ENCODE measurements at places on chromosomes 5 and 9.

DNA sequence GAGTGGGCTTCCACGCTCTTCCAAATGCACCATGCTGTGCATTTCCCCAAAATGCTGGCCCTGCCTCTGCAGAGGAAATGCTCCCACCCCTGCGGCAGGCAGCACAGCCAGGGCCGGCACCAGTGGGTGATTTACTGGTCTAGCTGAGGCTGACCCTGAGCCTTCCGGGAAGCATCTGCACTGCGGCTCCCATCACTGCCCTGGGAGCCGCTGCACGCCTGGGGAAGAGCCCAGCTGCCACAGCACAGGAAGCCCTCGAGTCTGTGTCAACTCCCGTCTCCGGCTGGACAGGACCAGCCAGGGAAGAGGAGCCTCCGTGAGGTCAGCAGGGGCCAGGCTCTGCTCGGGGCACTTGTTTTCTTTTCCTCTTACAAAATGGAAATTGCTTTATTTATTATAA, 25.1 kb upstream of the EEIG1 start:
- no peak overlapping the region for H3K4me3 ChIP-seq
- H3K36me3 ChIP-seq, result no peaks in the 10 kb centered on the region
- H3K4me1 ChIP-seq, result peaks cover 27% of the 10 kb centered on the region
- H3K27me3 ChIP-seq, result no peaks in the 10 kb centered on the region
- no peak overlapping the region for H3K27ac ChIP-seq

- no peak overlapping the region for H3K27ac ChIP-seq
- peak; percentile 25 for DNase-seq
- no peaks in the 10 kb centered on the region for H3K4me1 ChIP-seq
- no peaks in the 10 kb centered on the region for H3K27me3 ChIP-seq
- H3K4me3 ChIP-seq, result no peak overlapping the region
Observed at GRCh38 chr9:106619211-106619610, 243.8 kb upstream of the ZNF462 start.

DNA sequence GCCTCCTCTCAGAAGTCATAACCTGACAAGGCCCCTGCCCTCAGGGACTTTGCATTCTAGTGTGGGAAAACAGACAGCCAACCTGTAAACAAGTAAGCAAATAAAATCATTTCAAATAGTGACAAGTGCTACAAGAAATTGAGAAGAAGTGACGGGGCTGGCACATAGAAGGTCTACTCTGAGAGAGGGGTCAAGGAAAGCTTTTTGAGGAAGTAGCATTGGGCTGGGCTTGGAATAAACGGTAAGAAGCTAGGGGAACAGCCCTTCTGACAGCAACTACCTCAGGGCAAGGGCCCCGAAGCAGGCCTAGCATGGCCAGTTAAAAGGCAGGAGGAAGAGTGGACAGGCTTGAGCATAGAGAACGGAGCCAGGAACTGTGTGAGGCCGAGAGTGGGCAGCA, 4.8 kb upstream of the SLC2A8 start:
- no peak overlapping the region for H3K4me3 ChIP-seq
- H3K27ac ChIP-seq, result no peak overlapping the region
- no peak for DNase-seq

DNA sequence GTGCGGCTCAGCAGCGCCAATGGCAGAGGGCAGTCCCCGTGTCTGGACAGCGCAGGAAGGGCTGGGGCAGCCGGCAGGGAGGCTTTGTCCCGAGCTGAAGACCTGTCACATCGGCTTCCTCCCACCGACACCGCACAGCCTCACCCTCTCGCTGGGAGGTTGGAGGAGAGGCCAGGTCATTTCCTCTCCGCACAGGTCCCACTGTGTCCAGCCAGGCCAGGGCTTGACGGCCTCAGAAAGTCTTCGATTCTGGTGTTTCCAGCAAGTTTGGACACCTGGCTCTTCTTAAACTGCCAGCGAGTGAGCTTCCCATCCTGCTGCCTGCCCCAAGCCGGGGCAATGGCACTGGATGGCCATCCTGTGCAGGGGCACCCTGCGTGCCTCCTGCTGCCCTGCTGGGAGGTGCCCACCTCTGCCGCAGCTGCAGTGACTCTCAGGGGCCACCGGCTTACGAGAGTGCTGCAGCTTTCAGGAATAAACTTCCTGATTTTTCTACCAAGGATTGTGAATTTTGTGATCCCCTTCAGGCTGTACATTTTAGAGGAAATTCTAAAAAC, 33.9 kb downstream of the AHRR start:
- H3K36me3 ChIP-seq, result no peaks in the 10 kb centered on the region
- no peak overlapping the region for H3K27ac ChIP-seq
- H3K4me1 ChIP-seq, result no peaks in the 10 kb centered on the region
- DNase-seq, result no peak
- no peaks in the 10 kb centered on the region for H3K27me3 ChIP-seq

- no peak overlapping the region for H3K4me3 ChIP-seq
- no peak overlapping the region for H3K27ac ChIP-seq
- no peaks in the 10 kb centered on the region for H3K4me1 ChIP-seq
- H3K27me3 ChIP-seq, result no peaks in the 10 kb centered on the region
- no peaks in the 10 kb centered on the region for H3K36me3 ChIP-seq
Observed at GRCh38 chr5:152607401-152608160, 202.5 kb upstream of the NMUR2 start.

DNA sequence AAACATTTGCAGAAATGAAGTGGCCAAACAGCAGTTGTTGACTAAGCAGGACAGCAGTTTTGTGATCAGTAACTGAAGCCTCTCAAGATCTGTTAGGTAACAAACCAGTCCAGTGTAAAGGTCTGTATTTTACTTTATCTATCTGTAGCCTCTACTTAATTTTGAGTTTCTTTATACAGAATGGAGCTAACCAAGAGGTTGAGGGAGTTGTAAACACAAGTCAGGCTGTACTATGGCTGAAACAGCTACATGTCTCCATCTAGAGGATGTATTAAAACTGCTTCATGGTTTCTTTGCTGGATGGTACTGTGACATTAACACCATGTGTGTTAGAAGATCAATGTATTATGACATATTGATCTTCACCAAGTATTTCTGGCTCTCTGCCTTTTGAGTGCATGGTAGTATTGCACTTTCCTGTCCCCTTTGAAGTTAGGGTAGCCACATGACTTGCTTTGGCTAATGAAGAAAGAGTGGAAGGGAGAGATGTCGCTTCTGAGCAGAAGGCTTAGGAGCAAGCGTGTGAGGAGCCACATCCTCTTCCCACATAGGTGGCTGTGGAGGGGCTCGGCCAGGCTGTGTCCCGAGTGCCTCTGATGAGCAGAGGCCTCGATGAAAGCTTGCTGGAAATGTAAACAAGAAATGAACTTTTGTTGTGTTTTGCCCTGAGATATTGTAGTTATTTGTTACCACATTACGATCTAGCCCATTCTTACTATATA, 105.6 kb upstream of the PCA3 start:
- no peak overlapping the region for H3K4me3 ChIP-seq
- peak; percentile 78 for DNase-seq
- H3K36me3 ChIP-seq, result peaks cover 5% of the 10 kb centered on the region
- no peak overlapping the region for H3K27ac ChIP-seq

- no peak overlapping the region for H3K4me3 ChIP-seq
- DNase-seq, result peak; percentile 3
- no peaks in the 10 kb centered on the region for H3K27me3 ChIP-seq
- no peak overlapping the region for H3K27ac ChIP-seq
- H3K4me1 ChIP-seq, result no peaks in the 10 kb centered on the region
- no peaks in the 10 kb centered on the region for H3K36me3 ChIP-seq
Observed at GRCh38 chr9:110672873-110673510, 4.4 kb downstream of the MUSK start.

DNA sequence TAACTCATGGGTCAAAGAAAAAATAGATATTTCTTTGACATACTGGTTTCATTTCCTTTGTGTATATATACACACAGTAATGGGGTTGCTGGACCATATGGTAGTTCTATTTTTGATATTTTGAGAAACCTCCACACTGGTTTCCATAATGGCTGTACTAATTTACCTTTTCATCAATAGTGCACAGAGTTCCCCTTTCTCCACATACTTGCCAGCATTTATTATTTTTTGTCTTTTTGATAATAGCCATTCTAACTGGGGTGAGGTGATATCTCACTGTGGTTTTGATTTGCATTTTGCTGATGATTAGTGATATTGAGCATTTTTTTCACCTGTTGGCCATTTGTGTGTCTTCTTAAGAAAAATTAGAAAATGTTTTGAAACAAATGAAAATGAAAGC, 78.4 kb upstream of the CKMT2 start:
- DNase-seq, result no peak
- no peak overlapping the region for H3K4me3 ChIP-seq
- no peaks in the 10 kb centered on the region for H3K4me1 ChIP-seq
- H3K27me3 ChIP-seq, result no peaks in the 10 kb centered on the region
- no peaks in the 10 kb centered on the region for H3K36me3 ChIP-seq

- H3K4me1 ChIP-seq, result peaks cover 11% of the 10 kb centered on the region
- no peaks in the 10 kb centered on the region for H3K27me3 ChIP-seq
- H3K27ac ChIP-seq, result no peak overlapping the region
Observed at GRCh38 chr5:122312591-122313406, 762 bp downstream of the SNCAIP start.

GRCh38 chr5:39948341-39948740, 523.6 kb upstream of the DAB2 start:
- no peak overlapping the region for H3K4me3 ChIP-seq
- H3K4me1 ChIP-seq, result no peaks in the 10 kb centered on the region
- no peaks in the 10 kb centered on the region for H3K27me3 ChIP-seq
- H3K27ac ChIP-seq, result no peak overlapping the region

DNA sequence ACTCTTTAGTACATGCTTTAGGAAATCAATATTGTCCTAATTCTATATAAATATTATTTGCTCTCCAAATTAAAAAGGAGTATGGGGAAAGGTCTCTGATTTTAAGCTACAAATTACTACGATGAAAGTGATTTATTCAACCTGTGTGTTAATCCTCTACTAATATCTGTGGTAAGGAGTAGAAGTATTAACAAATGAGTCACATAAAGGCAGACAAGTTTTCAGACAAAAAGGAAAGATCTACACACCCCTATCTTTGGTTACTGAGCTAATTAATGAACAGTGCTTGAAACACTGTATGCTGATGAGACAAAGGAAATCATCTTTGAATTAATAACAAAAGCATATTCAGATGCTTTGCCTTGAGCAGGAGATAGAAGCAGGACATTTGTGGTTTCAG, 15.9 kb downstream of the LOX start:
- peak; percentile 54 for DNase-seq
- no peaks in the 10 kb centered on the region for H3K27me3 ChIP-seq
- no peak overlapping the region for H3K27ac ChIP-seq

GRCh38 chr9:34551751-34552605, 29.2 kb upstream of the ENHO start:
- H3K4me3 ChIP-seq, result no peak overlapping the region
- no peak for DNase-seq
- H3K4me1 ChIP-seq, result peaks cover 4% of the 10 kb centered on the region
- H3K36me3 ChIP-seq, result no peaks in the 10 kb centered on the region
- H3K27me3 ChIP-seq, result peaks cover 50% of the 10 kb centered on the region

GRCh38 chr5:82820961-82821845, 256.0 kb downstream of the TMEM167A start:
- no peaks in the 10 kb centered on the region for H3K4me1 ChIP-seq
- H3K27me3 ChIP-seq, result no peaks in the 10 kb centered on the region
- H3K27ac ChIP-seq, result no peak overlapping the region
